ENCODE measurements at places on chromosomes 12 and 14.

DNA sequence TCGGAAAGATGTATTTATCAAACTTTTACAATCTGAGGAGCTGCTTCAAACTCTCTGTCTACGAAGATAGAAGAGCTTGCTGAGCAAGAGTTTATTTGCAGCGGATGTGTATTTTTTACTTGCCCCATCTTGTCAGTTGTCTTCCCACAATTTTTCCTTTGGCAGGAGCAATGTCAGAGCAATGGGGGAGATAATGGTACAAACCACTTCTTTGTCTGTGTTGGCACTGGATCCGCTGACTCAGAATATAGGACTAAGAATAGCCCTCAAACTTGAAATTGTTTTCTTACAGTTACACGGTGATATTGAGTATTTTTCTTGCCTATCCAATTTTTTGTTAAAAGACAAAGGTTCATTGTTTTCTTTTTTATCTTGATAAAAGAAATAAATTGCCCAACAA, 27.6 kb downstream of the HELB start:
- DNase-seq: peak; percentile 84

GRCh38 chr14:75339059-75339458, 60.4 kb downstream of the FOS start:
- peak; percentile 44 for DNase-seq

- no peak for DNase-seq
These were observed 251.5 kb upstream of the FBXO33 start for GRCh38 chr14:39683691-39684260.

DNA sequence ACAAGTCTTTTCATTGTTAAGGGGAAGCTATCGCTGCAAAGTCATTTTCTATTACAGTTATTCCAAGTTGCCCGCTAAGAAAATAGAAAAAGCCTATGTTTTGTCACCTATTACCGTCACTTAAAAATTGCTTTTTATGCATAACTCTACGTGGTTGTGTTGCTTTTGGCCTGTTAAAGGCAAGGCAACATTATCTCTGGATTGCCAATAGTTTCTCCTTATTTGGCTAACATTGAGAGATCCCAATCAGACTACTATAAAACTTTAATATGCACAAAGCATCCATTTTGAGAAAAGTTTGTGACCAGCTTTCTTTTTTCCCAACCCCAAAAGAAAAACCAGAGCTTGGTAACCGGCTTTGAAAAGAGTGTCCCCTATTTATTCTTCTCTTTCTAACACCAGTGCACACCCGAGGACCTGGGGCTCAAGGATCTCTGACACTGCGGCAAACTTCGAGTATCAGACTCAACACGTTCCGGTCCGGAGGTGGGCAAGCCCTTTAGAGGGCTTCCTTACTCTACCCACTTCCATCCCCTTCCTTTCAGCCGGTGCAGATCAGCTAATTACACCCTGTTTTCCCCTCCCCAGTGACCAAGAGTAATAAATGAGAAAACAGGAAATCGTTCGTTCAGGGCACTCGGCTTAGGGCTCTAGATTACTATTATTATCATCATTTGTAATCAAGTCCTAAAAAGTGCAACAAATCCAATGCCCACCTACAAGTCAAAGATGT, 1.2 kb downstream of the PPP1R12A start:
- peak; percentile 20 for DNase-seq

DNA sequence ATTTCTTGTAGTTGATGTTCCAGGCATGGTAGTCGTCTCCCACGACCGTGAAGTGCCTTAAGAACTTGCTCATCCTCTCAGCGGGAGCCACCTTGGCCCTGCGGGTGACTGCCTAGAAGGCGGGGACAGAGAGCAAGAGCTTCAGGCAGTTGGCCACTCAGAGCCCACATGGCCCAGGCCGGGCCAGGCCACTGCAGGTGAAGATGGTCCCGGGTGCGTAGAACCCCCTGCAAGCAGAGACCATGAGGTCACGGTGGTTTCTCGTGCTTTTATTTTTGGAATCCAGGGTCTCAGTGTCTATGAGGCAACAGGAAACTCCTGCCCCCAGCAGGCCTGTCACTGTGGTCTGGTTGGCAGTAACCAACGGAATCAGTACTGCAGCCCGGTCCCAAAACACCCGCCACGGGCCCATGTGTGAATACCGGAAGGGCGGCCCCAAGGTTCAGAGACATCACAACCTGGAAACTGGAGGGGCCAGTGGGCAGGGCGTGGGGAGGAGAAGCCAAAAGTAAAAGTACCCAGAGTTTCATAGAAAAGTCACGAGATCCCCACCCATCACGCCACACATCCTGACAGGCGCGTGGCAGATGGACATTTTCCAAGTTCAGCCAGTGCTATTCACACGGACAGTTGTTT, 27.5 kb downstream of the HVCN1 start:
- DNase-seq: no peak

DNA sequence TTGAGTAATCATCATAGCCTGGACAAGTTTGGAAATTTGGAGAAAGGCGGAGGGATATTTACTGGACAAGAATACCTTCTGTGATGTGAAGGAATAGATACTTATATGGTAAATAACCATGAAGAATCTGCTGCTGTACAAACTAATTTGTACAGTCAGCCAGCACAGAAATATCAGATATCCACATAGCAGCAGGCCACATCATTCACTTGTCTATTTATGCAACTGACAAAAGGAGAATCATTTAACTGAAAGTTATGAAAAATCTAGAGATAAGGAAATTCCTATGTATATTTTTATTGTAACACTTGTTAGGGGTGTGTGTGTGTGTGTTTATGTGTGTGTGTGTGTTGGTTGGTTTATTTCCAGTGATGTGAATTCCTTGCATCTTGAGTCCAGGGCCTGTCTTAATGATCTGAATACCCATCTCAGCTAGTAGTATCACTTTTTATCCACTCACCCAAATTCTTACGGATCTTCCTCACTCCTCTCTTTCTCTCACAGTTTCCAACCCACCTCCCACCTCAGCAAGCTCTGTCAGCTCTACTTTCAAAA, 10.5 kb upstream of the LRIG3 start:
- DNase-seq: no peak

GRCh38 chr12:11861155-11861863, 209.4 kb upstream of the BCL2L14 start:
- DNase-seq: no peak

DNA sequence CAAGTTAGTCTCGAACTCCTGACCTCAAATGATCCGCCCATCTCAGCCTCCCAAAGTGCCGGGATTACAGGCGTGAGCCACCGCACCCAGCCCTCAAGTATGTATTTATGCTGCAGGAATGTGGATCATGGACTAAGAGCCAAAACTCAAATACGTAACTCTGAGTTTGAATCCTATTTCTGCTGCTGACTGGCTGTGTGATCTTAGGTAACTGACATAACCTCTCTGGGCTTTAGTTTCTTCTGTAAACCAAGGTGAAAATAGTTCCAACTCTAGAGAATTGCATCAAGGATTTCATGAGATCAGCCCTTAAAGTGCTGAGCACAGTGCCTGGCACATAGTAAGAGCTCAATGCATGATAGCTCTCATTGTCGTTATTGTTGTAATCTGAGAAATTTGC, 37.4 kb downstream of the HSPB8 start:
- no peak for DNase-seq

DNA sequence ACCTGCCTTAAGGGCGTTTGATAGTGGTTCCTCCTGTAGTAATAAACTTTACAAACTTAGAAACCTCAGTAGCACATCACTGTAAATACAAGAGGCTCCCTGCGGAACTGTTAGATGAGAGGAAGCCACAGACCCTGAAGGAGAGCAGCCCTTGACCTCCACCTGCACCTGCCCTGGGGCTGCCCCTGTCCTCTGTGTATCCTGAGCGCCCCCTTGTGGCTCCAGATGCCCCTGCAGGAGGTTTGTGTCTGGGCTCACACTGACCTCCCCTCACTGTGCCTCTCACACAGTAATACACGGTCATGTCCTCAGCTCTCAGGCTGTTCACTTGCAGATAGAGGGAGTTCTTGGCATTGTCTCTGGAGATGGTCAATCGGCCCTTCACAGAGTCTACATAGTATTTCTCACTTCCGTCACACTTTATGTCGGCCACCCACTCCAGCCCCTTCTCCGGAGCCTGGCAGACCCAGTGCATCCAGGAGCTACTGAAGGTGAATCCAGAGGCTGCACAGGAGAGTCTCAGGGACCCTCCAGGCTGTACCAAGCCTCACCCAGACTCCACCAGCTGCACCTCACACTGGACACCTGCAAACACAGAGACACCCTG, 1059.8 kb downstream of the TMEM121 start:
- no peak for DNase-seq

- DNase-seq: no peak
These were observed 1.4 kb downstream of the LIN7A start for GRCh38 chr12:80936353-80936641.

DNA sequence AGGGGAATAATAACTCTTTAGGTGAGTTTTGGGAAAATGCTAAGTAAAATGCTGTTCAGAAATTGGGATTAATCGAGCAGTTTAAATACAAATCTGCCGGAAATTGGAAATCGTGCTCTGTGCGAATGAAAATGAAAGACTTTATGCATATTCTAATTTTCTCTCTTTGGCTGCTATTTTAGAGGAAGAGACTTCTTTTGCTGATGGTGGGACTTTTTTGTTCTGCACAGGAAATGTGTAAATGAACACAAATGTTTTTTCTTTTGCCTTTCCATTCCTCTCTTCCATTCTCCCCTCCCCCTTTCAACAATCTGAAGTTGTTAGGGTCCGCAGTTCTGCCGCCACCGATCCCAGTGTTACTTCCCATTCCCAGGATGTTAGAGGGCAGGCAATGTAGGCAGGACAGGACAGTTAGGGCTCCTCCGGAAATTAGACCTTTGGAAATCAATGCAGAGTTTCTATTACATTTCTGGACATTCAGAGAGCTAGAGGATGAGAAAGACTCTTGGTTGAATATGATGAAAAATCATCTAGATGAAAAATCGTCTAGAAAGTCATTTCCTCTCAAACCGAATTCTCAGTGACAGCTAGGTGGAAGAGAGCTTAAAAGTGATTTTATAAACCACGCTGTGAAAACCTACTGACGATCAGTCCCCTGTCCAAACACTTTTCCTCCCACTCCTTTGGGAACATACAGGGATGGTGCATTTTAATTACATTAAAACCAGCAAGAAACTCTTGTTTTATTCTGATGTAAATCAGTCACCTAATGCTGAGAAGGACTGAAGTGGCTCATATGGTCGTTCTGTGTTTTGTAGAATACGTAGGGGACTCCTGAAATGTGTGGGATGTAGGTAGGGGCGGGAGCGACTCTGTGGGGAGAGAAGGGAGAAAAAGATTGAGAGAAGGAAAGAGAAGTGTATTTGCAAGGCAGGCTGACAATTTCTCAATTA, 17.8 kb downstream of the FOXG1 start:
- no peak for DNase-seq

GRCh38 chr14:101352567-101352966, 208.7 kb upstream of the DIO3 start:
- DNase-seq: no peak

DNA sequence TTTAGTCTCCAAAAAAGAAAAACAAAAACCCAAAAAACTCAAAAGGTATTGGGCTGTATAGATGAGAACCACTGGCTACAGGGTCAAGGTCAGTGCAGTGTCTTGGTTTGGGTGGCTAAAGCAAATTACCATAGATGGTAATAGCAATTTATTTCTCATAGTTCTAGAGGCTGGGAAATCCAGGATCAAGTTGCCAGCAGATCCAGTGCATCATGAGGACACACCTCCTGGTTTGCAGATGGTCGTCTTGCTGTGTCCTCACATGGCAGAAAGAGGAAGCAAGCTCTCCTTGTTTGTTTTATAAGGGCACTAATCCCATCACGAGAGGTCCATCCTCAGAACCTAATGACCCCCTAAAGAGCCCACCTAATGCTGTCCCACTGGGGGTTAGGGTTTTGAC, 11.2 kb downstream of the COX14 start:
- no peak for DNase-seq
